Cerebellar nuclear complex (tissue), 1 donor: ENCODE measurements at places on chromosomes 13 and 19.

GRCh38 chr19:18784786-18785120 lies 6.4 kb downstream of the COMP start:
- no peak for DNase-seq

GRCh38 chr13:97866346-97866745 lies 87.1 kb upstream of the IPO5 start:
- DNase-seq, result no peak

DNA sequence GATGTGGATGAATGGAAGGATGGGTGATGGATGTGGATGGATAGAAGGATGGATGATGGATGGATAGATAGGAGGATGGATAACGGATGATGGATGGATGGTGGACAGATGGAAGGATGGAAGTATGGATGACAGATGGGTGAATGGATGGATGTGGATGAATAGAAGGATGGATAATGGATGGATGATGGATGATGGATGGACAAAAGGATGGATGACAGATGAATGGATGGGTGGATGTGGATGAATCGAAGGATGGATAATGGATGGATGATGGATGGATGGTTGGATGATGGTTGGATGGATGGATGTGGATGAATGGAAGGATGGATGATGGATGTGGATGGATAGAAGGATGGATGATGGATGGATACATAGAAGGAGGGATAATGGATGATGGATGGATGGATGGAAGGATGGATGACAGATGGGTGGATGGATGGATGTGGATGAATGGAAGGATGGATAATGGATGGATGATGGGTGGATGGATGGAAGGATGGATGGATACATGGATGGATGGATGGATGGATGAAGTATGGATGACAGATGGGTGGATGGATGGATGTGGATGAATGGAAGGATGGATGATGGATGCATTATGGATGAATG lies 39.3 kb downstream of the TMEM255B start:
- no peak for DNase-seq

DNA sequence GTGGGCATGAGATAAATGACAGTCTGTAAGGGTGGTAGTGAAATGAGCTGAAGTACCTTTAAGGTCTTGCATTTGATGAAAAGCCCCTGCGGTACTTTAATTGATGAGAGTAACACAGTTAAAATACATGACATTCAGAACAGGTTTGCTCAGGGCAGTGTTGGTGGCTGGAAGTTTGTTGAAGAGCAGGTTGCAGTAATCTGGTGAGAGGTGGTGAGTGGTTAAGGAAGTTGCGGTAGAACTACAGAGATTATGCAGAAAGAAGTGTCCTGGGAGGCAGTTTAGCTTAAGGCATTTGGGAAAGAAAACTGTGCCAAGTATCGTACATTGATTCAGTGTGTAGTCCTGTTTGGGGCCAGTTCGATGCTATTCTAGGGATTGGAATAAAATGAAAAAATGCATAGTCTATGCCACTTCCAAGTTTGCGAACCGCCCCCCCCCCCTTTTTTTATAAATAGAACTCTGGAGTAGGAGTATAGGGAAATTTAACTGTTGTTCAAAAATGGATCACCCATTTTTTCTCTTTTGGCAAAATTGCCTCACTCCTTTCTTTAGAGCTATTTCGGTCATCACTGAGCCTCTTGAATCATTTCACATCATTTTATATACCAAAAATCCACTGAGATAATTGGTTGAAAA lies 42.7 kb downstream of the SLAIN1 start:
- DNase-seq, result no peak

DNA sequence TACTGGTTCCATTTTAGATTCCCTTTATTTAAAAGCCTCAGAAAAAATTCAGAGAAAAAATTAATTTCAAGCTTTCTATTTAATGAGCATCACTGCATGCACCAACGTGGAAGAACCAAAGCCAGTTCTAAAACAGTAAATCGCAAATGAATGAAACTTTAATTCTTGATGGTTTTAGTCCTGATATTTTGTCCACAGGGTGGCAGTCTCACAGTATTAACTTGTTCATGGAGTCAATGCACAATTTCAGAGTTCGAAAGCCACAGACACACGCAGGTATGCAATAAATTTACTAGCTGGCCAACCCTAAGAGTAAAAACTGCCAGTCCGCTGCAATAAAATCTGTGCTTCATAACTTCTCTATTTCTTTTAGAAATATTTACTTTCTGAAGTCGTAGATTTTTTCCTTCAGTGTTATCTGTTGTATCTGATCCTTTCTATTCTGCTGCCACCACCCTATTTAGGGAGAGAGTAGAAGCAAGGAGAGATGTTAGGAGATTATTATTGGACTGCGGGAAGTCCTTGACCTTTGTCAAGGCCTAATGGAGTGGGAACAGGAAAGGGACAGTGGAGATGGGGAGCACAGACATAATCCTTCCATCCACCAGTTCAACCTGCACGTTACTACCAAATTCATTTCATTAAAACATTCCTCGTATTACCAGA lies 7.0 kb upstream of the WBP4 start:
- DNase-seq, result no peak

DNA sequence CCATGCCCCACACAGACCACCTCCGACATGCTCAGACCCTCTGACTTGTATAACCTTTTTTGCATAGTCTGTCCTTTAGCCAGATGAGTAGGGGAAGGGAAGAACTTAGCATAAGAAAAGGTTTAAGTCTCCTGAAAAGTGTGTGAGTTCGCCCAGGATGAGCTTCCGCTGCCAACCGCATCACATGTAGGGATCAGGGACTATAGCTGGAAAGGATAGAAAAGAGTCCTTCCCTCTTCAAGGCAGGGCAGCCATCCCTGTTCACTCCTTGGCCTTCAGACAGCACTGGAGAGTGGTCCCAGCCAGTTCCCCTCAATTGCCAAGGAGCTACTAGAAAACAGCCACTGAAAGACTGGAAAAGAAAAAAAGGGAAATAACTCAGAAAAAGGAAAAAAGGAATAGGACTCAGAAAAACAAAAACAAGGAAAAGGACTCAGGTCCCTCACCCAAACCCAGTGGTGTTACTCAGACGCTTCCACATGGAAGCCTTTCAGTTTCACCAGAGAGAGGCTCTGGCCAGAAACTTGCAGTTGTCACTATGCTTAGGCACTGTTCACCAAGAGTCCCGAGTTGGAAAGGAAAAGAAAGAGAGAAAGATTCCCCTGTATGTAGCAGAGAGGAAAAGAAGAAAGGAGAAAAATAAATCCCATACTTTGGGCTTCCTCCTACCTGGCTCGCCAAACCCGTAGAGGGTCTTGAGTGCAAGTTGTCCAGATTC lies 5.6 kb upstream of the TM9SF2 start:
- DNase-seq, result no peak

GRCh38 chr19:44931541-44931940 lies 10.5 kb upstream of the APOC4 start:
- no peak for DNase-seq

GRCh38 chr13:37685206-37685605 lies 86.6 kb upstream of the POSTN start:
- no peak for DNase-seq

GRCh38 chr19:50717026-50717723 lies 2.4 kb downstream of the SHANK1 start:
- DNase-seq, result no peak

DNA sequence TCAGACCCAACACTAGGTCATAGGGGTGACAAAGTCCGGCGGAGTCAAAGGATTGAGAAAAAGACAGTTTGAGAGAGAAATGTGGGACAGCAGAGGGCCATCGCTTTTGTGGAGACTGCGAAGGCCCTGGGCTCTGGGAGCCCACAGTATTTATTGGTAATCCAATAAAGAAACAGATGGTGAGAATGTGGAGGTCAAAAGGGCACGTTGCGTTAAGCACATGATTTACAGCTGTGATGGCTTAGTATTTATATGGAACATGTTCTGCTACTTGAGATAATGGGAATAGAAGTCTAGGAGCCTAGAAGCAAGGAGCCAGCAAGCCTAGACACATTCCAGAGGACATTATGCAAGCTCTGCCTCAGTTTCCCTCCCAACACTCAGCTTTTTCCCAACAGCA lies 2521.1 kb downstream of the PCDH9 start:
- no peak for DNase-seq

GRCh38 chr13:20053016-20053415 lies 94.5 kb downstream of the ZMYM2 start:
- DNase-seq, result no peak

GRCh38 chr19:17855280-17856152 lies 4.2 kb upstream of the RPL18A start:
- DNase-seq, result no peak

DNA sequence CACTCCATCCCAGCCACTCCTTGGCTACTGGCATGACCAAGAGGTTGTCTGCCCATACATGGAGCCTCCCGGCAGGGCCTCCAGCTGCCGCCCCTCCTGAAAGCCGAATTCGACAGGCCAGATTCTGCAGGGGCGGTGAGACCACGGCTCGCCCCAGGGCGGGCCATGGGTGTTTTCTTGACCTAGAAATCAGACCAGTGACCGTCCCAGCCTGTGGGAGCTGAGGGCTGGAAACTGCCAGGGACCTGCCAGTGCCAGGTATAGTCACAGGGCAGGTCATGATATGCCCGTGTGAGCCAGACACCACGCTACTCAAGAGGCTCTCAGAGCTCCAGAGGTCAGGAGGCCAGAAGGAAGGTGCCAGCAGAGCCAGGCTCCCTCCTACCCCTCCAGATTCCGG lies 16.8 kb downstream of the DAPK3 start:
- DNase-seq, result no peak

GRCh38 chr19:2337329-2337707 lies 8.8 kb downstream of the SPPL2B start:
- DNase-seq, result no peak

DNA sequence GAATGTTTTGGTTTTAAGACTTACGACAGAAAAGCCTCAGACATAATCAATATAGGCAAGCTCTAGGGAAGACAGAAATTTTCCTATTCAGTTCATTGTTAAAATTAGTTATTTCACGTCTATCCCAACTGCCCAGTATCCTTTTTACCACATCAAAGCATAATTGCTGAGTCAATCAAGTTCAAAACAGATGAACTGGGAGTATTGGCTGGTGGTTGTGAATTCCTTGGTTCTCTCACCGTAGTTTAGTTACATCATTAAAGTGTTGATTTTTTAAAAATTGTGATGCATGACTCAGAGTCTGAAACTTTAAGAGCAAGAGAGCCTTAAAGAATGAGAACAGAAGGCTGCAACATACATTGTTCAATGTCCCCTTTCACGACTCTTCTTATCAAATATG lies 143.3 kb upstream of the FREM2 start:
- DNase-seq, result no peak

GRCh38 chr13:82136880-82137279 lies 1745.4 kb downstream of the SLITRK1 start:
- DNase-seq, result no peak

GRCh38 chr13:63517371-63517770 lies 2101.7 kb upstream of the PCDH20 start:
- DNase-seq, result no peak

DNA sequence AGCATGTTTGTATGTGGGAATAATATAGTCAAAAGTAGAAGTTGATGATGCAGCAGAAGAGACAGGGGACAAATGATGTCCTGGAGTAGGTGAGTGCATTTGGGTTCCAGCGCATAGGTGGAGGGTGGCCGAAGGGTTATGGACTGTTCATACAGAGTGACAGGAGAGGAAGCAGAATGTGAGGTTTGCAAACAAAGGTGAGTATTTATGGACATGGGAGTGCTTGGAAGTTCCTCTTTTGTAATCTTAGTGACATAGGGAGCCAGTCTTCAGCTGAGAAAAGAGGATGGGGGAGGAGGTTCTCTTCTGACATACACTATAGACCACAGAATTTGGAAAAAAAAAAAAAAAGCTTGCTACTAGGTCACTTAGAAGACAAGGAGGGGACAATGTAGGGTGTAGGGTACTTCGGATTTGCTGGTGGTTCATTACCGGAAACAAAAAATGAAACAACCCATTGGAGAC lies 331.6 kb downstream of the DLEU7 start:
- no peak for DNase-seq

- no peak for DNase-seq
Observed at GRCh38 chr13:94598281-94598680, 2.3 kb upstream of the TGDS start.

DNA sequence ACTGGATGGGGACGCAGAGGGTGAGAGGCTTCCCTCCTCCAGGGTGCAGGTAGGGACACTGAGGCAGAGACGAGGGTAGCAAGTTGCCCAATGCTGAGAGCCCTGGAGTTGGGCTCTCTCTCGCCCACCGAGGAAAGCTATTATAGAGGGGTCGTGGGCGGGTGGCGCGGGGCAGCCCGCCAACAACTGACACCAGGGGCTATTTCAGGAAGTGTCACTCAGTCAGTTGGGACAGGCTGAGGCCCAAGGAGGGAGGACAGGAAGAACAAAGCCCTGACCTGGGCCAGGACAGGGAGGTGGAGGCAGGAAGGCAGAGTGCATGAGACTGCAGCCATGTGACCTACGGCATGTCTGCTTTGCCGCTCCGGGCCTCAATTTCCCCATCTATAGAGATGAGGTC lies 29.9 kb downstream of the TINCR start:
- no peak for DNase-seq

DNA sequence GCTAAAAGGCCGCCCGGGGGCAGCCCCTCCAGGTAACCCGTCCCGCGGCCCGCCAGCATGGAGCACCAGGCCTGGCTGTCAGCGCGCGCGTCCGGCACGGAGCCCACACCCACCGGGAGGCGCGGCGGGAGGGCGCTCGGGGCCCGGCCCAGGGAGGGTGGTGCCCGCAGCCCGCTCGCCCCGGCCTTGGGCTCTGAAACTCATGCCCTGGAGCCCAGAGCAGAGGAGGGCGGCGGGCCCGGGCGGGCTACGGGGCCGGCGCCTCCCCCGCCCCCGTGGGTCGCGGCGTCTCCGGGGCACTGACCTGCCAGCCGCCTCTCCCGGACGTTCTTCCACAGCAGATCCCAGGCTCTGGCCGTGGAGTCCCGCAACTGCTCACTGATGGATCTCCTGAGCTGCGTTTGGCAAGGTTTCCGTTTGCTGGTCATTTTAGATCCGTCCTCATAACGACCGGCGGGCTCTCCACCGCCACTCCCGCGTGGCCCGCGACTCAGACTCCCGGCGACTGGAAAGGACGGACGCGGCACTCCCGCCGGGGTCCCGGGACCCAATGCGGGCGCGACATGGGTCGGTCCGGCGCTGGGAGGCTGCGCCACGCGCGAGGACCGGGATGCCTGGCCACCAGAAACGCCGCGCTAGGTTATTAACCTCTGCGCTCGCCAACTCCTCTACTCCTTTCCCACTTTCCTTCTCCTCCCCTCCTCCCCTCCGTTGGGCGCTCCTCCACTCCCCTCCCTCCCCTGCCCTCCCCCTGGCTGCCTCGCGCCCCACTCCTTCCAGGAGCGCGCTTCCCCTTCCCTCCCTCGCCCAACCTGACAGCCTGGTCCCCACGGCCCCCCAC lies 64.7 kb upstream of the STARD13 start:
- no peak for DNase-seq

GRCh38 chr13:20127262-20127561 lies 33.6 kb downstream of the GJA3 start:
- no peak for DNase-seq

DNA sequence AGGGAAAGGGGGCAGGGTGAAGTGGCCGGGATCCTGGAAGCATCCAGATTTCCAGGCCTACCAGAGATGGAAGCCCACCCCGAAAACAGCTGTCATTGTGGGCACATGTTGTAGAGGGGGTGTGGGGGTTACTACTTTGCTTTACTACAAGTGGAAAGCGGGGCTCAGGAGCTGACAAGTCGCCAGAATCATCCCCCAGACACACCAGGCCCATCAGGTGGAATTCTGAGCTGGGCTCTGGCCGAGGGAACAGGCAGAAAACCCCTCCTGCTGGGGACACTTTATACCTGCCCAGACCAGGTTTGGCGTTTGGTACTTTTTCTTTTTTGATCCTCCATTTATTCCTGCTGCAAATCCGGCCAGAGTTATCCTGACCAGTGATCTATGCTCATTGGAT lies 3.8 kb downstream of the CDX2 start:
- DNase-seq, result no peak

- no peak for DNase-seq
Observed at GRCh38 chr13:29857085-29857484, 6.7 kb upstream of the UBL3 start.
